ENCODE measurements at places on chromosomes 1 and 21. TPM values are rescaled to one million over a fixed set of nuclear protein-coding genes. Genes with fewer than 3 reads are reported as not detected.

DNA sequence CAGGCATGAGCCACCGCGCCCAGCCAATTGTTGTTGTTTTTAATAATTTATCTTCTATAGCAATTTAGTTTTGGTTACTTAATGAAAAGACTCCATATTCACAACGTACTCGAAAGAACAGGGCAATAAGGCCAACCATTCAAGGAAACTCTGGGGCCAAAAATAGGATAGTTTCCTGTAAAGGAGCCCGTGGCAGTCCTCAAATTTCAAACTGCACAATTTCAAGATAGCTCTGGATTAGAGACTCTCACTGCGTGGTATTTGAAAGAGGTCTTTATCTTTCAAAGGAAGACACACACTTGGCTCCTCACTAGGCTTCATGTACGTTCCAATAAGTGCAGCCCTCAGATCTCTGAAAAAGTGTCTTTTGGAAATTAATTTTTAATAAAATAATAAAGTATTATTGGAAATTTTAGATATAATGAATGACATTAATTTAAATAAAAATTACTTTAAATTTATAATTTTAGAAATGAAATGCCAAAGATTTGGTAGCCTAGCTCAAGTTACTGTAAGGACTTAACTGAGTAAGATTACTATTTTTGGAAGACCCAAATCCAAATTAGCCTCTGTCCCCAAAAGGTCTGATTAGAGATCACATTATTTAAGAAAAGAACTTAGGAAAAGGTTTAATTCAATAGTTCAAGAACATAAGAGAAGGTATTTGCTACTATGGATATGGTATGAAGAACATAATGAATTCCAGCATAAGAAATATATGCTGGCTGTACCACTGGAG lies 22.7 kb upstream of the DONSON start:
- no peak for DNase-seq

DNA sequence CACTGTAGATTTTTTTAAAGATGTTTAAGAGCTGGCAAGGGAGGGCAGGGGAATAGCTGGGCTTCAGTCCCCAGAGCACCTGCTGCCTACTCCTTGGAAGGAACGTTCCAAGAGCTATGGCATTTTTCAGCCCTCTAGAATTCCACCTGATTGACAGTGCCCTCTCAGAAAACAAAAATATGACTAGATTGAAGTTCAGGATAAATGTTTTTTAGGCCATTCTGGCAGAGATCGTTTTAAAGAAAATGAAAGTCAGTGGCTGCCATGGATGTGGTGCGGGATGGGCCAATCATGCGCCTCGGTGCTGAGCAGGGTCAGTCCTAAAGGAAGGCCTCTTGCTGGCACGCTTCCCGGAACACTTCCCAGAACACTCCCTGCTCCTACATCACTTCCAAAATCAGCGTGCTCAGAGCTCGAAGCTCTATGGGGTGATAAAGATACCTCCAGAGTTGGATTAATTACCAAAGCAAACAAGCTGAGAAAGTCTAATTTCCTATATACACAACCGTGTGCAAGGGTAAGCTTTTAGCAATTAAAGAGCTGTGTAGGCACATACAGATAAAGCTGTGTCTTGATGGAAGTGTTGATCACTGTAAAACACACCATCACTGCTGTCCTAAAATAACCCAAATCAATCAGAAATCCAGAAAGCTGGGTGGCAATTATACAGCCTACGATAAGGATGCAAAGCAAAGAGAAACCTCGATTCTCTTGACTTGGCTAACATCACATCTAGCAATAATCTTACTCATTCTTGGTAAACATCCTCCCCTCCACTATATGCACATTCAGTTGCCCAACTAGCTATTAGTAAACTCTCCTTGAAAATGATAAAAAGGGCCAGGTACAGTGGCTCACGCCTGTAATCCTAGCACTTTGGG lies 34.6 kb downstream of the TGFBR3 start:
- DNase-seq = peak; percentile 98

PLA2G2F gene
- not detected for total RNA-seq

ZNF670 gene
- 1.5 TPM for total RNA-seq

DNA sequence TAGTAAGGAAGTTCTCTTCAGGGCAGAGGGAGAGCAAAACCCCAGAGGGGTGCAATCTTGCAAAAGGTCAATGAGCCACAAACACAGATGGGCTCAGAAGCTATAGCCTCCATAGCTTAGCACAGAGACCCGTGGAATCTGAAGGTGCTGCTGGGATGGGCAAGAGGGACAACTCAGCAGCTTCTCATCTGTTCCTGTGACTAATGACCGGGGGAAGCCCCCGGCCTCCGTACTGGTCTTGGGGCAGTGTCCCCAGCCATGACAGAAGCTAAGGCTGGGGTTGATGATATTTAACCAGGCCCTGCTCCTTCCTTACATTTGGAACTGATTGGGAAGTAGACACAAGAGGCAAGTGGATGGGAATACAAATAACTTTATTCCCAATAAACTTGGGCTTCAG lies 19.1 kb downstream of the EXOC8 start:
- no peak for DNase-seq

DNA sequence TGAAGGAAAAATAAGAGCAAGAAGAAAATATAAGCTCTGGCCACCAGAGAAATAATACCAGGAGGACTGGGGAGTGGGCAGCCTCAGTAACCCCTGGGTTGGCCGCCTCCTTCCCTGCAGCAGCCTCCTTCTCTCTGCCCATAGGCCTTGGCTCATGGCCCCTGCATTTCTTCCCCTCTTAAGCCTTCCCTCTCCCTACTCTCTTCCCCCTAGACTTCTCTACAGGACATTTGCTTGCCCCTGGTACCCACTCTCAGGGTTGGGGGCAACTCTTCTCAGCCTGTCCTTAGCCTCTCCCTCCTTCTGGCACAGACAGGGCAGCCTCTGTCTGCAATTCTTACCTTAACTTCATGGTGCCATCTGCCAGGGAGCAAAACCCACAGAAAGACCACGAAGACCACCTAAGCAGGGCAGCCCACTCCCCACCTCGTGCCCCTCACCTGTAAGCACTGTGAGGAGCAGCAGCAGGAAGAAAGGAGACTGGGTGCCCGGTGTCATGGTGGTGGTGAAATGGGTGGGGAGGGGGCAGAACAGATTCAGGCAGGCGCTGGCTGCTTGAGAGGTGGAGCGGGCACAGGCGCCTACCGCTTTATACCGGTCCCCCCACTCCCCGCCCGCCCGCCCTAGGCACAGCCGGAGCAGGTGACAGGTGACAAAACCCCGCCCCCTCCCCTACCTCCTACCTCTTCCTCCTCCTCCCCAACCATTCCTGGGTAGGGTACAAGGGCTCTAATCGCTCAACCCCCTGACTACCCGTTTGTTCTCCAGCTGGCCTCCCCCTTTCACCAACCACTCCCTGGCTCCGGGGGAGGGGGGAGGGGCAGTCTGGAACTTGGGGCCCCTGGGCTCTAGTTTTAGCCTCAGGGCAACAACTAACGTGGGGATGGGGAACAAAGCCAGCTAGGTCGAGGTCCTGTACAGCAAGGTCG lies 15.1 kb downstream of the THBS3 start:
- DNase-seq = peak; percentile 18

AMY1A gene
- not detected for total RNA-seq

DNA sequence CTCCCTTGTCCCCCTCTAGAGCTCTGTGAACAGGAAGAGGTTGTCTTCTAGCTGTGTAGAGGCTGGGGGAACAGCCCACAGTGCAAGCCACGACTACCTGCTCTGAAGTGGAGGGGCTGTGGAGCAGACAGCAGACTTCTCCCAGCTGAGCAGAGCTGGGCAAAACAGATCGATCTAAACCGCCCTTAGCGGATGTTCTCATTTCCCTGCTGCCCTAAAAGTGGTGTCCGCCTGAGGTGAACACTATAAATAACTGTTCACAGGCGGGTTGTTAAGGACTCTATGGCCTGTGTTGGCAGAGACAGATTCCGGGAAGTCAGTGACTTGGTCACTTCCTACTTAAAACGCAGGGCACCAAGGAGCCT lies 203.2 kb downstream of the RHOU start:
- peak; percentile 52 for DNase-seq

ARHGEF16 gene
- total RNA-seq = 0.68 TPM

All from left cardiac atrium (tissue), 4 donors.